ENCODE measurements at places on chromosomes 12 and 14. TPM values are rescaled to one million over a fixed set of nuclear protein-coding genes. Genes with fewer than 3 reads are reported as not detected.

- peaks cover 15% of the 10 kb centered on the region for H3K36me3 ChIP-seq
- peaks cover 4% of the 10 kb centered on the region for H3K4me1 ChIP-seq
- no peak overlapping the region for H3K27ac ChIP-seq
- DNase-seq = peak; percentile 48
Measured at GRCh38 chr14:89252887-89253532, 164.0 kb downstream of the FOXN3 start.

GRCh38 chr12:132623072-132623869 is 4.7 kb downstream of the P2RX2 start:
- no peaks in the 10 kb centered on the region for H3K4me1 ChIP-seq
- DNase-seq = no peak
- no peak overlapping the region for H3K27ac ChIP-seq
- peaks cover 43% of the 10 kb centered on the region for H3K36me3 ChIP-seq

DNA sequence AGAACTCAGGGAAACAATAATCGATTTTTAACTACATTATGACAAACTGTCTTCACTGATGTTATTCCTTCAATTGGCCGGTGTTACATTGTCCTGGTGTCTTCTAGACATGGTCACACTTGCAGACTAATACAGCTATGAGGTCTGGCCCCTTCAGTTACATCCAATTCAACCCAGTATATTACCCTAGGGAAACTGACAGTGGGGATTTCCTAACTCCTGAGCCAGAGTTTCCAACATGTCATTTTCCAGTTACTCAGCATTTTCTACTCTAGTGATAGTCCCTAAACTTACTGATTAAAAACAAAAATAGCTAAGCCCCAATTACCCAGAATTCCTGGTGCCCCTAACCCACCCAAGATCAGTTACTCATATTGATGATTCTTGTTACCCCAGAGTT is 21.1 kb downstream of the IFNG start:
- H3K4me1 ChIP-seq = peaks cover 4% of the 10 kb centered on the region
- H3K27me3 ChIP-seq = no peaks in the 10 kb centered on the region
- no peaks in the 10 kb centered on the region for H3K36me3 ChIP-seq
- no peak overlapping the region for H3K4me3 ChIP-seq
- DNase-seq = no peak

- no peak overlapping the region for H3K27ac ChIP-seq
- no peaks in the 10 kb centered on the region for H3K27me3 ChIP-seq
- no peak for DNase-seq
- H3K4me1 ChIP-seq = no peaks in the 10 kb centered on the region
- peaks cover 11% of the 10 kb centered on the region for H3K36me3 ChIP-seq
Measured at GRCh38 chr12:107053709-107054108, 39.6 kb downstream of the CRY1 start.

- no peaks in the 10 kb centered on the region for H3K36me3 ChIP-seq
- no peak for DNase-seq
- H3K4me1 ChIP-seq = no peaks in the 10 kb centered on the region
- H3K4me3 ChIP-seq = peak overlapping the region; percentile 76
Measured at GRCh38 chr14:90815572-90815821, 733 bp downstream of the TTC7B start.

DNA sequence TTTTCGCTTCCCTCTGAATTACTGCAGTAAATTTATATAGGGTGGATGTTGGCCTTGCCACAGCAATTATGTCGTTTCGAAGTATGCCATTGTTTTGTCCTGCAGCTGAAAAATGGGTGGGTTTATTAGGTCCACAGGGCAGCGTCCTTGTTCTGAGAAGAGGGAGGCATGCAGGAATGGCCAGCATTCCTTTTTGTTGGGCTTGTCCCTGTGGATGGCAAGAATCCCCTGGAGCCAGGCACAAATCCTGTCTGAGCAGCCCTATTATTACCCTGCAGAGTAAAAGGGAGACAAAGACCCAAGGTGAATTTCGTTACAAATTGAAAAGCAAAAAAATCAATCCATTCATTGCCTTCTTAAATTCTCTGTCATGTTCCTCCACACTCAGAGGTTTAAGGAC is 88.1 kb downstream of the CHST11 start:
- H3K4me3 ChIP-seq = no peak overlapping the region
- no peaks in the 10 kb centered on the region for H3K27me3 ChIP-seq
- H3K27ac ChIP-seq = no peak overlapping the region
- no peak for DNase-seq

DNA sequence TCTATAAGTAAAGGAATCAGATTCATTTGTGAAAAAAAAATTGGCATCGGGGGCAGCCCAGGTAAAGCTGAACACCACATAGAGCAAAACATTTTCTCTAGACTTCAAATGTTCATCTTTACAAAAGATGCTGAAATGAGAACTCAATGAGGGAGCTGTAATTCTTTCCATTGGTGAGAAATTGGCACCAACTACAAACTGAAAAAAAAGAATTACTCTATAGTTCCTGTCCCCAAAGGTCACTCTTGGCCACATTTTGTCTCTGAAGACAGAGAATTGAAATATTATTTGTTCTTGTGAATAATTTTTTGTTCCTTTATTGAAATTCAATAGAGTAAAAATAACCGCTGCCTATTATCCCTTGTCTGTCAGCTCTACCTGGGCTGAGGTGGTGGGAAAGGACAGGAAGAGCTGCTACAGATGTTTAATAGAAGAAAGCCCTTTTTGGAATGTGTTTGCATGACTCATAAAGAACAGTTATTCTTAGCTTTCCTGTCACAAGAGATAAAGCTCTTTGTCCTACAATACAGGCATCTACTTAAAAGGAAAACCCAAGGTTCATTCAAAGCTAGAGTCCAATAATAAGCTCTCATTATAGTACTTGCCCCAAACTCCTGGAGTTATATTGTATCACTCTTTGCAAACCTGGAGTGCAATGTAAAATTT is 380.1 kb upstream of the KITLG start:
- no peak overlapping the region for H3K4me3 ChIP-seq
- H3K27ac ChIP-seq = no peak overlapping the region
- no peak for DNase-seq
- peaks cover 4% of the 10 kb centered on the region for H3K27me3 ChIP-seq
- H3K36me3 ChIP-seq = no peaks in the 10 kb centered on the region

DNA sequence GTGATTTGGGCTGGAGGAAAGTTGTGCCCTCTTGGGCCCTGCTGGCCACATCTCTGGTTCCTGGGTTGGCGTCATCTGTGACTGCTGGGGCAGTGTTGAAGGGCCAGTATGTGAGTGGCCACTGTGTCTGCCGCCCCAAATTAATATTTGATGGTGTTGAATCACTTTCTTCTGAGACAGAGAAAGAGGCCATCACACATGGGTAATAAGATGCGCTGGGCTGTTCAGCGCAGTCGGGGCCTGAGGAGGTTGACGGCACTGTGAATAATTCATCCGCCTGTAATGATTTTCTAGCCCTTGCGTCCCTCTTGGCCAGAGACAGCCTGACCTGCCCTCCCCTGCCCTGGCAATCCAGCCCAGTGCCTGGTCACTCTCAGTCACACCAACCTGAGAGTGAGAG is 56.2 kb upstream of the BEGAIN start:
- no peak overlapping the region for H3K27ac ChIP-seq
- no peaks in the 10 kb centered on the region for H3K27me3 ChIP-seq
- H3K4me1 ChIP-seq = no peaks in the 10 kb centered on the region
- no peaks in the 10 kb centered on the region for H3K36me3 ChIP-seq
- DNase-seq = no peak

DNA sequence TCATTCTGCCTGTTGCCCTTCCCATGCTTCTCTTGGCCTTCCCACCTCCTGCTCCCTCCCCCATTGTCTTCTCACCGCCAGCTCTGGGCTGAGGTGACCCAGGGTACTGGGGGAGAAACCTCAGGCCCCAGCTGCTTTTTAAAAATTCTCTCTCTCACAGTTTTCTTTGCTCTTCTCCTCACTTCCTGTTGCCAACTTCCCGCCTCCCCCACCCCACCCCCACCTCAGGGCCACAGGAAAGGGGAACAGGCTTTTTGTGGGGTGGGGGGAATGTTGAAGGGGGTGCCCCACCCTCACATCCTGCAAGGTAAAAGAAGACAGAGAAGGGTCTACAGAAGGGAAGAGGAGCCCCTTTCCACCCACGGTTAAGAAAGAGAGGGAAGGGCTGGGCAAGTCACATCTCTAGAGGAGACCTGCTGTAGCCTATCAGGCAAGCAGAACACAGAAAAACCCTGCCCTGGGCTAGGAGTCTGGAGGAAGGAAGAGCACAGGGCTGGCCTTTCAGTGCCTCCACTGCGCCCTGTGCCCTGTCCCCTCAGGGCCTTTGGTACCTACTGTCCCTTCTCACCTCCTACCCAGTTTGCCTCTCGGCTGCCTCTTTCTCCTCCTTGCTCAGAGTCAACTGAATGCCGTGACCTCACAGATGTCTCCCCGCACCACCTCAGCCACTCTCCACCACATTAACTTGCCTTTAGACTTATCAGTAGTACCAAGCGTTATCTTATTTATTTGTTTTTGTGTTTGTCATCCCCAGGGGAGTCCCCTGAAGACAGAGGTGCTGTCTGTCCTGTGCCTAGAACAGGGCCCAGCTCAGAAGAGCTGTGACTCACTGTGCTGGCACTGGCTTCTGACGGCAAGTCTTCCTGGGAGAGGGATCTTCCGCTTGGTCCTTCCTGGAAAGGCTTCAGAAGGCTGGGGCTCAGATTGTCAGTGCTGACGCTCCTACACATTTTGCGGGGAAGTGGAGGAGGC is 1.7 kb downstream of the ARHGAP9 start:
- DNase-seq = no peak
- H3K4me1 ChIP-seq = peaks cover 3% of the 10 kb centered on the region
- H3K27me3 ChIP-seq = peaks cover 37% of the 10 kb centered on the region
- H3K4me3 ChIP-seq = no peak overlapping the region
- H3K36me3 ChIP-seq = no peaks in the 10 kb centered on the region

DNA sequence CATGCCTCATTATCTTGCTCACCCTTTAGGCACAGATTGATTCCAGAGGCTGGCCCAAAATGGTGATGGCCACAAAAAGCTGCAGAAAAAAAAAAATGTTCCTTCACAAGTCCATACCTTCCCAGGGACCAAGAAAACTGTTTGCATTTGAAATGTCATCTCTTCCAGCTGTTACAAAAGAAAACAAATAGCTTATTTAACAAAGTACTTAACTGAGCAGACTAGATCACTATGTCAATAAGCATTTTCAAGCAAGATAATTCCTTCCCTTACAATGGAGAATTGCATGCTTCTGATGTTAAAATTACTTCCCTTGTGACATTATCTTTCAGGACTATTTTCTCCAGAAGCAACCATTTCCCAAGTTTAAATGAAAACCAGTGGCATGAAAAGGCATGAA is 377.9 kb upstream of the KITLG start:
- peak overlapping the region; percentile 1 for H3K4me3 ChIP-seq
- H3K27me3 ChIP-seq = peaks cover 13% of the 10 kb centered on the region
- peaks cover 13% of the 10 kb centered on the region for H3K4me1 ChIP-seq
- DNase-seq = peak; percentile 36

DNA sequence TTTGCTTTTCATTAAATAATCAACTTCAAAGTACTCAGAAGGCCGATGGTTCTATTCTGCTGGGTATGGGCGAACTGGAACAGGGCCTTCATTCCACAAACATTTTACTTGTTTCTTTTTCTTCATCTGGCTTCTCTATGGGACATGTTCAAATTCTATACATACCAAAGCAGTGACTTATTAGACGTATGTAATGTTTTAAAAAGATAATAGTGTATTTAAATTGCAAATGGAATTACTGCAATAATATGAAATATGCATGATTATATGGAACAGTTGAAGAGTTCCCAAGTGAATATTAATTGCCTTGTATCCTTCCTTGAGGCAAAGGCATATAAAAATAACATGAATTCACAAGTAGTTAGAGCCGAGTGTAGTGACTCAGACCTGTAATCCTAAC is 75.5 kb downstream of the FAR2 start:
- H3K27ac ChIP-seq = no peak overlapping the region
- H3K27me3 ChIP-seq = no peaks in the 10 kb centered on the region
- no peak overlapping the region for H3K4me3 ChIP-seq
- no peak for DNase-seq
- no peaks in the 10 kb centered on the region for H3K36me3 ChIP-seq
- peaks cover 3% of the 10 kb centered on the region for H3K4me1 ChIP-seq

GRCh38 chr12:127583041-127583440 is 683.9 kb upstream of the TMEM132C start:
- peaks cover under 1% of the 10 kb centered on the region for H3K4me1 ChIP-seq
- H3K27me3 ChIP-seq = no peaks in the 10 kb centered on the region
- no peak overlapping the region for H3K27ac ChIP-seq
- H3K4me3 ChIP-seq = no peak overlapping the region

- no peaks in the 10 kb centered on the region for H3K27me3 ChIP-seq
- H3K27ac ChIP-seq = no peak overlapping the region
- peaks cover 96% of the 10 kb centered on the region for H3K36me3 ChIP-seq
- no peak overlapping the region for H3K4me3 ChIP-seq
- DNase-seq = no peak
Measured at GRCh38 chr12:57145460-57146059, 1.9 kb downstream of the LRP1-AS start.

DNA sequence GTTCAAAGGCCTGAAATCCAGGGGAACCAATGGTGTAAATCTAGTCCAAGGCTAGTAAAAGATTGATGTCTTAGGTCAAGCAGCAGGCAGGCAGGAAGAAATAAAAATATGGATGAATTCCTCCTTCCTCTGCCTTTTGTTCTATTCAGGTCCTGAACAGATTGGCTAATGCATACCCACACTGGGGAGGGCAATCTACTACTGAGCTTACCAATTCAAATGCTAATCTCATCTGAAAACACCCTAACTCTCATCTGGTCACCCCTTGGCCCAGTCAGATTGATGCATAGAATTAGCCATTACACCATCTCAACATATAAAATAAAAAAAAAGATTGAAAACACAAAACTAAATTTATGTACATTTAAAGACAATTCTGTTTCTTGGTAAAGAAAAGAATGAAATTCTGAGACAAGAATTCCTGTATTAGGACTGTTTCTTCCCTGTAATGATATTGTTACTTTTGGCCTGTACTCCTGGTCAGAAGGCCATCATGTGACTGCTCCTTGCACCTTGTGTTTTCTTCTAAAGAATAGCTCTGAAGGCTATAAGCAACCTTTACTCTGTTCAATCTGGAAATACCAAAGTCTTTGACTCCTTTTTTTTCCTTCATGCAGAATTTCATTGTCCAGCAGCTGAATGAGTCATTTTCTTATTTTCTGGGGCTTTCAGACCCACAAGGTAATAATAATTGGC is 19.9 kb downstream of the CLEC6A start:
- no peaks in the 10 kb centered on the region for H3K4me1 ChIP-seq
- peak; percentile 42 for DNase-seq
- no peak overlapping the region for H3K4me3 ChIP-seq
- no peaks in the 10 kb centered on the region for H3K27me3 ChIP-seq

Gene RNASE3
- total RNA-seq = not detected

Gene SMIM41
- not detected for total RNA-seq

Gene IAPP
- total RNA-seq = not detected

Gene OTX2
- 193 TPM for total RNA-seq

Gene GDF11
- total RNA-seq = 31.2 TPM

Gene SLC6A13
- total RNA-seq = not detected

Gene PTPRQ
- not detected for total RNA-seq

Gene MUCL1
- not detected for total RNA-seq

Gene KRT82
- total RNA-seq = not detected

Gene TSHR
- not detected for total RNA-seq

Gene NTF3
- total RNA-seq = 0.48 TPM
